ENCODE measurements at places on chromosomes 7 and 10.
A peak's percentile ranks its signal among the peaks of the same experiment; 100 is the strongest.

GRCh38 chr7:5691606-5692005, 89.9 kb downstream of the RNF216 start:
- DNase-seq, result peak; percentile 76

DNA sequence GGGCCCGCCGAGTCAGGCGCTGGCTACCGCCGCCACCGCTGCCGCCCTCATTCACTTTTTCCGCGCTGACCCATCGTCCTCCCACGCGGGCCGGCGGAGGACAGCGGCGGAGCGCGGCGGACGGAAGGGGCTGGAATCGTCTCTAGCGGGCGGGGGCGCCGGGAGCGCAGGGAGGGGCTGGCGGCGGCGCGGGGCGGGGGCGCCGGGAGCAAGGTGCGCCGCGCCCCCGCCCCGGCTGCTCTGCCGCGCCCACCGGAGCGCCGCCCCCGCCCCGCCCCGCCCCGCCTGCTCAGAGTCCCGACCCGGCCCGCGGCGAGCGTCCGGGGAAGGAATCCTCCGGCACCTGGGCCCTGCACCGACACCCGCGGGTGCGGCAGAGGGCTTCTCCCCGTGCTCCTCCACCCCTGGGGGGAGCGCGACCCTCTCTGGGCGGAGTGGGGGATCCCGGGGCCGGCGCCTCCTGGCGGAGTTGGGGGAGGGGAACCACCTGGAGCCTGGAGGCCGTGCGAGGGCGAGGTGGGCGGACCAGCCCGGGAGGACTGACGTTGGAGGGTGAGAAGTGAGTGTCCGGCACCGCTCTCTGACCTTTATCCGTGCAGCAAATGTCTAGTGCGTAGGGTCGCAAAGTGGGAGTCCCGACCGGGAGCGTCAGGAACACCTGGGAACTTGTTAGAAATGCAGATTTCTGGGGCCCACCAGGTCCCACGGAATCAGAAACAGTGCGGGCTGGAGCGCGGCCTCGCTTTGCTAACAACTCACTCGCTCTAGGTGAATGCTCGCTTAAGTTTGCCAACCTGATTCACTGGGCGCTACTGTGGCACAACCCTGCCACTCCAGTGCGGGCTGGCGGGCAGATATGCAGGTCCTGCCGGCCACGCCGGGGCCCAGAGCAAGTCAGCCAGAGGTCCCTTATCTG, at the start of gene COBL:
COBL (minus strand) TSS at position 144 of the 916 bp plus-strand sequence. CDS start 176 bp downstream, outside the sequence.
- no peak for DNase-seq

- no peak for DNase-seq
These were observed 88.1 kb upstream of the FAM3C start for GRCh38 chr7:121484089-121484763.

GRCh38 chr7:45082031-45082830, 6.5 kb downstream of the NACAD start:
- no peak for DNase-seq

- DNase-seq, result no peak
These were observed 141.6 kb downstream of the CPEB3 start for GRCh38 chr10:92149261-92149660.

DNA sequence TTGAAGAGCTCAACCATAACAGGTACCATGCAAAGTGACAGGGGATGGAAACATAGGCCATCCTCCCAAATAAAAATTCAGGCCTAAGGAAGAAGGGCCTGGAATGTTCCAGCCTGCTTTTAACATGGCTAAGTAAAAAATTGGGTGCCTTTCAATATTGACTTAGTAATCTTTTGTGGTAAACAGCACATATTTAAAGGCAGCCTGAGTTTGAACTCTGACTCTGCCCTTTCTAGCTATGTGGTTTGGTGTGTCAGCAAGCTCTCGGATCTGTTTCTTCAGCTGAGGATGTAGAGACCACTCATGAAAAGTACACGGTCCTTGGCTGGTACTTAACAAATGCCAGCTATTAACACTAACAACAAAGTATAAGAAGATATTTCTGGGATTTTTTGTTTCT, 191.8 kb upstream of the CDCA7L start:
- DNase-seq, result peak; percentile 10

DNA sequence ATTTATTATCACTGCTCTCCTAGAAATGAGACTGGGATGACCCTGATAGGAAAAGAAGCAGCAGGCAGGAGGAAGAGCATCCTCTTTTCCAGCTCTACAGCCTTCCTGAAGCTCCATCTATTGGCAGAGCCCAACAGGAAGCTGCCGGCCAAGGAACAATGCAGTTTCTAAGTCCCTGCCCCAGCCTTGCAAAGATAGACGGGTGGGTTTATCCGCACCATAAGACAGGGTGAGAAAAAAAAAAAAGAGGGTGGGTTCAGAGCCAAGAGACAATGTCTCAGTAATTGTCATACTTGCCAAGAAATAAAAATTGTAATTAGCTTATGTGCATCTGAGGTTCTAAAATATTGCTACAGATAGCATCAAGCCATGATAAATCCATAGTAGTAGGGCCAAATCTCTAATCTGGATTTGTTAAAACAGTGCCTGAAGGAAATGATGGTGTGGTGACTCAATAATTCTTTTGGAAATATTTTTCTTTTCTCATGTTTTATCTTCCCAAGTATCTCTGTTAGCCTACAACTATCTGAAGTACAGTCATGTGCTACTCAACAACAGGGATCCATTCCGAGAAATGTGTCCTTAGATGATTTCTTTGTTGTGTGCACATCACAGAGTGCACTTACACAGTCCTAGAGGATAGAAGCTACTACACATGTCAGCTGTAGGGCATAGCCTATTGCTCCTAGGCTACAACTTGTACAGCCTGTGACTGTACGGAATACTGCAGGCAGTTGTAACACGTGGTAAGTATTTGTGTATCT, 242.9 kb upstream of the CXCL12 start:
- peak; percentile 44 for DNase-seq

DNA sequence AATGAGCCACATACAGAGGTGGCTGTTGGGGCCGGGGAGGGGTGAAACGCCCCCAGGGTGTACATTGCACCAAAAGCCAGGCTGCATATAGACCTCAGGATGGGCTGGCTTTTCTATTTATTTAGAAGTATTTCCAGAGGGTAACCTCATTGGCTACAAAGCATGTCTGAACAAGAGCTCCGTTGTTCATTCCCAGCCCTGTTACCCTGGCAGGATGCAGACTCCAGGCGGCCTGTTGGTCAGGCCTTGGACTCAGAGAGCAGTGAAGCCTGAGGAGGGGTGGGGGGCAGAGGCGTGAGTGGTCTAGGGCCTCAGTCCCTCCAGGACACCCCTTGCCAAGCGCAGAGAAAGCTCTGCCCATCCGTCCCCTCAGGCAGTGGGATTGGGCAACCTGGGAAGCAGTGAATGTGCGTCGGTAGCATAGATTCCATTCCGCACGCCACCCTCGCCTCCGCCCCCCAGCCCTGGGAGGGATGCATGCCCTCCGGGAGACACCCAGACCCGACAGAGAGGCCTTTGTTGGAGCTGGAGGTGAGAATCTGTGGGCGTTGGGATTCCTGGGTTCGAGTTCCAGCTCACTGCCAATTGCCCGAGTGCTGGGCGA, 41.9 kb downstream of the TCF7L2 start:
- no peak for DNase-seq

- DNase-seq, result no peak
These were observed 127.8 kb upstream of the LANCL2 start for GRCh38 chr7:55237156-55237893.

DNA sequence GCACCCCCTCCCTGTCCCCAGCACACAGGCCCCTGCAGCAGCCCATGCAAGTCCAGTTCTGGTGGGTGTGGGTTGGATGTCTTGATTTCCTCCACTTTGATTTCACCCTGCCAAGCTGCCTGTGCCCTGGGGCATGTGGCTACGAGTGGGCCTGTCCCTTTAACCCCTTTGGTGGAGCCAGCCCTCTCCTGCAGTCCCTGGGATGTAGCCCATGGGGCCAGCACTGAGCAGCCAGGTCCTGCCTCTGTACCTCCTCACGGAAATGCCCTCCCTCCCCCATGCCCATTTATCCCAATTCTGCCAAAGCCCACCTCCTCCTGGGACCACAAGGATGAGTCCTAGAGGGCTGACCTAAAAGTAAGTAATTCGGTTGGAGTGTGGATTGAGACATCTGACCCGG, 11.9 kb downstream of the COL13A1 start:
- no peak for DNase-seq

- DNase-seq, result no peak
These were observed 104.3 kb downstream of the KCNMA1 start for GRCh38 chr10:77533146-77533886.

- no peak for DNase-seq
These were observed 6.7 kb downstream of the PLAC9 start for GRCh38 chr10:80139265-80139664.

- DNase-seq, result no peak
These were observed 252.9 kb upstream of the SORCS1 start for GRCh38 chr10:107417446-107417845.

- peak; percentile 78 for DNase-seq
These were observed 12.4 kb downstream of the KLF6 start for GRCh38 chr10:3772361-3773171.

DNA sequence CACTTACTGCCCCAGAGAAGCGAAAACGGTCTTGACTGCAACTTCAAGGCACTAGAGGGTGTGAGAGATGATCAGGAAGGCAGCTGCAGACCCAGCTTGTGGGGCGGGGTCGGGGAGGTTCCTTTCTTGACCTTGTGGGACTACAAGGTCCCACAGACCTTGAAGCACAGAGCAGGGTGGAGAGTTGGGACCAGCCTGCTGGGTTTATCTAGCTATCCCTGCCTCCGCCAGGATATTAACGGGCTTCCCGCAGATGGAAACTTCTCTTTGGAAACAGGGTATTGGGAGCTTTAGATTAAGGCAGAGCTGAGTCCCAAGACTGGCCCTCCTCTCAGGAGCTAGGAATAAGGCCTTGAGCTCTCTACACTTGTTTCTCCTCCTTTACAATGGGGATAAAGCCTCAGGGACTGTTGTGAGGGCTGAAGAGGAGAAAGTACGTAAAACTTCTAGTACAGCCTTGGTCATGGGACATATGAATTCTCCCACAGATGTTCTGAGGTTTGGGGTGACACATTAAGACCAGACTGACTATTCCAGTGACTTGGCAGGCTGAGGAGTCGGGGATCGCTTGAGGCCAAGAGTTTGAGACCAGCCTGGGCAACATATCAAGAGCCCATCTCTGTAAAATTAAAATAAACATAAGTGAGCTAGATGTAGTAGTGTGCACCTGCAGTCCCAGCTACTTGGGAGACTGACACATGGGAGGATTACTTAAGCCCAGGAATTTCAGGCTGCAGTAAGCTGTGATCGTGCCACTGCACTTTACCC, 153.2 kb downstream of the CDH23 start:
- no peak for DNase-seq

DNA sequence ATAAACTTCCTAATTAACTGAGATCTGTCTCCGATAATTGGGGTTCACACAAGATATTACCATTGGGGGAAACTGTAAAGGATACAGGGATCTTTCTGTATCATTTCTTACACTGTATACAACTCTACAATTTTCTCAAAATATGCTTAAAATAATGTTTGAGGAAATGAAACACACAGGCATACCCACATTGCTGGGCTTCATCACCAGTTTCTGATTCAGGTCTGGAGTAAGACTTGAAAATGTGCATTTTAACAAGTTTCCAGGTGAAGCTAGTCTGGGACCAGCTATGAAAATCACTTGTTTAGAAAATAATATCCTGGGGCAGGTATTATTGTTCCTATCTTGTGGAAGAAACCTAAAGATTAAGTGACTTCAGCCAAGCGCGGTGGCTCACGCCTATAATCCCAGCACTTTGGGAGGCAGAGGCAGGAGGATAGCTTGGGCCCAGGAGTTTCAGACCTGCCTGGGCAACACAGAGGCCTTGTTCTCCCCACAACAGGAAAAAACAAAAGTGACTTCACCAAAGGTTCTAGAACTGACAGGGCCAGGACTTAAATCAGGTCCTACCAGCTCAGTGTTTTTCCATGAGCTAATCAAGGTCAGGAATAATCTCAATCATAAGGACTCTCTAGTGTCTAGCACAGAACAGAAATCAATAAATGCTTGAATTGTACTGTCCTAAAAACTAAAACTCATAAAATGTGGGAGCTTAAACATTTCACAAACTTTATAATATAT, 12.6 kb downstream of the TOMM7 start:
- DNase-seq, result peak; percentile 14

- DNase-seq, result peak; percentile 73
These were observed 38.7 kb downstream of the RAB18 start for GRCh38 chr10:27542812-27543211.

DNA sequence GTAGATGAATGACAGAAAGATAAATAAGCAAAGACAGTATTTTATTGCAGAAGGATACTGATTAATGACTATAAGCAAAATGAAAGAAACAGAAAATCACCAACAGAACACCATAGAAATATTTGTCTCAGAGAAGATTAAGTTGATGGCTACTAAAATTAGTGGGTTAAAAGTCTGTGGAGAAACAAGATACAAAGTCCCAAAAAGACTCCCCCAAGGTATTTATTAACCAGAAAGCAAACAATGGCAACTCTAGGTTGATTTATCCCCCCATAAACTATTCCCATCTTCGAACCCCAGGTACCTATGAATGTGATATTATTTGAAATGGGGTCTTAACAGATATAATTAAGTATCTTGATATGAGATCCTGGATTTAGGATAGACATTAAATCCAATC, 1104.5 kb upstream of the PHF14 start:
- no peak for DNase-seq

- no peak for DNase-seq
These were observed 2.3 kb downstream of the CDH23 start for GRCh38 chr10:71398976-71399375.

- DNase-seq, result no peak
These were observed 93.5 kb upstream of the LRRC4 start for GRCh38 chr7:128124786-128125185.

GRCh38 chr7:36131499-36131898, 21.6 kb upstream of the EEPD1 start:
- DNase-seq, result no peak

- DNase-seq, result no peak
These were observed 22.6 kb downstream of the TBATA start for GRCh38 chr10:70762441-70763175.

- DNase-seq, result no peak
These were observed 38.2 kb downstream of the FKBP6 start for GRCh38 chr7:73366127-73366526.

DNA sequence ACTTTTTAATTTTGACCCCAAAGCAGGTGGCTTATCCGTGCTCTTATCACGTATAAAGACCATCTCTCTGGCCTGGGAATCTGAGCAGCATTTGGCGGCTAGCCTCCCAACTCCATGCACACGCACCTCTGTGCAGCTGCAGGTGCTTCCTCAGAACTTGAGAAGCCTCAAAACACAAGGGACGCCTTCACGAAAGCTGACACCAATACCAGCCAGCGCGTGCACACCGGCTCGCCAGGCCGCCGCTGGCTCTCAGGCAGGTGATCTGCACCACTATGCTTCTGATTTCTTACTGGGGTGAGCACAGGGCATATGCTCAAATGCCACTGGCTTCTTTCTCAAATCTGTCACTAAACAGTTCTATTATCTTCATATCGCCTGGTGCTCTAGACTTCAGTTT, 145.0 kb downstream of the PARD3 start:
- no peak for DNase-seq

DNA sequence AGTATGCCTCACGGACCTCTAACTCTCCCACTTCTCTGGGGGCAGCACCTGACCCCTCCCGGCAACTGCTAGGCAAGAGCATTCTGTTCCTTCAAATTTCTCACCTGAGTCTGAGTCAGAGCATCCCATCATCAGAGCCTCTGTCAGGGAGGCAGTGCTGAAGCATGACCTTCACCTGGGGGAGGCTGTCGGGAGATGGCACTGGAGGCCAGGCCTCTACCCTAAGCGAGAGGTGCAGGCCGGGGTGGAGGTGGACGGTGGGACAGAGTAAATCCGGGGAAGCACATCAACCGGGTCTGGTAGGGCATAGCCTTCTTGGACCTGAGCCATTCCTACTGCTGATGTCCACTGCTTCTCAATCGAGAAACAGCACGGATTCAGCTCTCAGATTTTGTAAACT, 90.4 kb downstream of the SPAG6 start:
- no peak for DNase-seq

GRCh38 chr7:72753781-72754180, 74.2 kb downstream of the TYW1B start:
- no peak for DNase-seq
